ENCODE measurements at places on chromosomes 6 and 20.

DNA sequence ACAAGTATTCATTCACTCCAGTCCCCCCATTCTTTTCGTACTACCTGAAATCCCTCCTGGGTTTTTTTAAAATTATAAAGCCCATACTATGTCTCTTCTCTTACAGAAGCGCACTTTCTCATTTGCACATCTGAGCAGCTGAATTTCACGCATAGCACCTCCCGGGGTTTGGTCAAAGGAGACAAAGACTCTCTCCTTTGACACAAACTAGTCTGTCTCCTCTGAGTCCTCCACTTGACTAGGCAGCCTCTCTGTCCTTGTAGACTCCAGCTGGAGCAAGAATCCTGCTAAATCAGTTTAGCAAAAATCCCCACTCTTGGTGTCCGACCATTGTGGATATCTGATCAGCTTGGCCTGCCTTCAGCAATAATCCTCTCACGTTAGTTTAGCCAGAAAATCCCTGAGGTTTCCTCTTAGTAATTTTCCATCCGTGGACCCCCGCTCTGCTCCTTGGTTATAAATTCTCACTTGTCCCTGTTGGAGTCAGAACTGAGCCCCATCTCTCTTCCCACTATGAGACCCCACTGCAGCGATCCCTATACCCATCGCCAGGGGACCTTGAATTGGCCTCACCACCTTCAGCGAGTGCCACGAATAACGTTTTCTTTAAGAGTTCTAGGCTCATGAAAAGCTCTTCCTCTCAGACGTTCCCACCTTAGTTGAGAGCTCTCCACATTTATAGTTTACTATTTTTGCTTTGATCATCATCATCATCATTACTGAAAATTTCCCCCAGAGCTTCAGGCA is 29.0 kb downstream of the PDYN start:
- no peak for DNase-seq

DNA sequence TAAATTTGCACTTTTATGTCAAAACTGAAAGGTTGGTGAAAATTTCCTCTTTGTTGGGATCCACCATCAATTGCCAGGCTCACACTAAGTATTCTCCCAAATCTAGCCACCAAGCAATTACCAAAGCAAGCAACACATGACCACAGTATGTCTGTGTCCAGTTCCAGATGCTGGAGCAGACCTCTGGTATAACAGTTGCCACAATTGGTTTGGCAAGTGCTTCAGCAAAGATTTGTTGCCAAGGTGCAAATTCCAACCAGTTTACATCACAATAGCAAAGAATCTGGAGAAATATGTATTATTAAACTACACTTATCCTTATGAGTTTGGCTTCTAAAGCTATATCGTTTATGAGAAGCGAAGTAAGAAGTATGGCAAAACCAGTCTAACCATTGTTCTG is 6.4 kb downstream of the GTF2H5 start:
- DNase-seq = no peak

GRCh38 chr6:150403458-150404246 is 34.8 kb downstream of the IYD start:
- no peak for DNase-seq

DNA sequence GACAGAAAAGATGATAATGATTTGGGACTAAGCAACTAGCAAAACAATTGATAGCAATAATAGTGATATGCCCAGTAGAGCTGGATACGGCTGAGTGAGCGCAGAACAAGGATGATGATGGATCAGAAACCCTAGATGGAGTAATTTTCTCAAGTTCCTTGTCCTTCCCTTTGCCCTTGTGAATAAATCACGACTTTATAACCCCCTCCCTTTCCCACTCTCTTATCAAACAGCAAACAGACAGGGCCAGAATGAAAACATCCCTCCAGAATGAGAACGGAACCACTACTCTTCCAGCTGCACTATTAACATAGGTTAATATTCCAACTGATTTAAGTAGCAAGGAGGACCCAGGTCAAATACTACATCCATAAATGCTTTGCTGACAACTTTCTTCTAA is 1.3 kb upstream of the MTFR2 start:
- no peak for DNase-seq
